Stimulated activated CD4-positive, alpha-beta T cell treated with anti-CD3 and anti-CD28 coated beads, Interleukin-1b, Interleukin-23, amount 100 ng/mL, for 24 hours (primary cell): ENCODE measurements at places on chromosomes 1 and 21.

DNA sequence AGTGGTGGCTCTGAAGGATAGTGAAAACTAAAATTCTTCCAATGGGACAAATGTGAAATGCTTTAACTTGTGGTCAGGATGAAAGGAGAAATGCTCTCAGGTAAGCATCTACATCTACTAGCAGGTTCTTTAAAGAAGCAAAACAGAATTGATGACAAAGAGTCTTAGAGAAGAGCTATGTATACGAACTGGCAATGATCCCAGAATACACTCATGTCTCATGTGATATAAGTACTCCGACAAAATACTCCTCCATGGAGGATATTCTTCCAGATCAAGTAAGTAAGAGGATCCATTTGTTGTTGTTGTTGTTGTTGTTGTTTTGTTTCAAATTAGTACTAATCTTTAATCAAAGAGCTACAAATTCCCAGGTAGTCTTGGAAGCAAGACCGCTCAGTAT lies 174.0 kb upstream of the ATP1B1 start:
- DNase-seq = no peak

- no peak for DNase-seq
Observed at GRCh38 chr1:32919811-32920733, 18.9 kb upstream of the TMEM54 start.

GRCh38 chr21:46125846-46126301 lies 28.0 kb downstream of the COL6A2 start:
- DNase-seq = no peak

GRCh38 chr21:41777951-41778815 lies 11.3 kb upstream of the RIPK4 start:
- DNase-seq = no peak

GRCh38 chr1:29690156-29690555 lies 453.8 kb downstream of the PTPRU start:
- DNase-seq = no peak

DNA sequence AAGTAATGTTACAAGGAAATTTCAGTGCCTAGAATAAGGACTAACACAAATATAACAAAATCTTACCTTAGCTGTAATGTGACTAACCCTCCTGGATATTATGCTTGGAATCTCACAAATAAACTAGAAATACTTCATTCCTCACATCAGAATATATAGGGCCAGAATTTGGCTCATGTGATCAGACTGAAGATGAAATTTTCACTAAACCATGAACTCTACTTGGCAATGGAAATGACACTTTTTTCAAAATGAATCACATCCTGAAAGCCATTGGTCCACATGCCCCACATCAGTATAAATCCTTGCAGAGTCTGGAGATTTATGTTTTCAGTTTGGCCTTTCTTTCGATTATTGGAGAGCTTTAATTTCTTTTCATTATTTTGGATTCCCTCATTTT lies 227.8 kb downstream of the NRIP1 start:
- no peak for DNase-seq

DNA sequence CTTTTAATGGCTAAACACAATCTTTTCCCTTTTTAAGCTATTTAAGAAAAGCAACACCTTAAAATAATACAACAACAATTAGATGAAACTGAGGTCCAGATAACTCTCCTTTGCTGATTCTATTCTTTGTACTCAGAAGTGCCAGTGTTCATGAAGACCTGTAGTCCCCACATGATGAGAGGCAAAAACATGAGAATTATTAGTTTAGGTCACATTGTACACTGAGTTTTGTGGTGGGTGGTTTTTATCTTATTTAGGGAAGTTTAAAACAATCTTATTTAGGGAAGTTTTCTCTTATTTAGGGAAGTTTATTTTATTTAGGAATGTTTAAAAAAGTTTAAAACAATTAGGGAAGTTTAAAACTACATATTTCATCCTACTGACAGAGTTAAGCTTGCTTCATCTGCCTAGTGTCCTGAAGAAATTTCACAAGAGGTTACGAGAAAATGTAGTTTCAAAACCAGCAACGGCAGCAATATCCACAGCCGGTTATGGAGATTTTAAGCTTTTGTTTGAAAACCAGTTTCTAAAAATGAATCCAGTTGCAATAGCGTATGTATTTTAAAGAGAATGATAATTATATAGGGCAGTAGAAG lies 7.8 kb upstream of the OR14I1 start:
- no peak for DNase-seq

- peak; percentile 20 for DNase-seq
Observed at GRCh38 chr1:10939654-10940450, 72.6 kb upstream of the TARDBP start.

DNA sequence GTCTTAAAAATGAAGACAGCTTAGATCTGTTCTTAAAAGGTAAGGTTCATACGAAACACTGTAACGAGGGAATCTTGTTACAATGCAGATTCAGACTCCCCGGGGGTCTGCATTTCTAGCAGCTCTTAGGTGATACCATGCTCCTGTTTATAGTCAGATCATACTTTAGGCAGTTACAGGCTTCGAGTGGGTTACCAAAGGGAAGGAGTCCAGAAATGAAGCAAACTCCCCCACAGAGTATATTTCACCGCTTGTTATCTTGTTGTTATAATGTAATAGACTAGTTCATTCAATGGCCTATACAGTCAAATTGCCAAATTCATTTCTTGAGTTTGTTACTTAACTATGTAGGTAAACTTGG lies 601.1 kb downstream of the USP25 start:
- DNase-seq = no peak

DNA sequence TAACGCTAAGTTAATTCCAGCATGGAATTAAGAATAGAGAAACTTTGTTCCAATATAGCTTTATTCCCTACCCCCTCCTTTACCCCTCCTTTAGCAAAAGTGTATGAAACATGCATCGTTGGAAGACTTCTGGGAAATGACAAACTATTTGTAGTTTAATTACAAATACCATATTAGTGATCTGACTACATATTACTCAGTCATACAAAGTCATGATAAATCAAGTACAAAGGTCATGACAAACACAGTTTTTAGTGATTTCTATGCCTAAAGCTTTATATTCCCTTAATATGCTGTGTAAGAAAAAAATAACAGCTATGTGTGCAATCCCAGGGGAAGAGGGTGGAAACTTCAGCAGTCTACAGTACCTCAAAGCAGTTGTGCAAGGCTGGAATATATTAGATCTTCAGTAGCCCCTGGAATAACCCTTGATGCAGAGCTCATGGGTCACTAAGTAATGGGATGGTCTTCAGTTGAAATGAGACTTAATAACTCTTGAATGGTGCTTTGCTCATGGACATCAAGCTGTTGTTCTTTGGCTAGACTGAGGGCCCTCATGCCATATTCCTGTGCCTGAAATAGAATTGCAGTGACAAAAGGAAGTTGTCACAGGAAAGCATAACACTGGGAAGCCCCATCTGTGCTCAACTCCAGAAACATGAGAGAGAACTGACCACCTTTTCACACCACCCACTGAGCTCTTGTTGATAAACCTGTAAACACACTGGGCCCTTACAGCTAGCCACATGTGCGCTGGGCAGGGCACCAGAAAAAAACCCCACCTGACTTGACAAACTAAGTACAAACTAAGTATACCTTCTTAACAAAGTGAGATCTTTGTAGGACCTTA lies 25.3 kb downstream of the ZMYND12 start:
- DNase-seq = no peak
